ENCODE measurements at places on chromosomes 16 and 17.

GRCh38 chr17:45261577-45262515 lies at the start of gene SPATA32:
Gene SPATA32, minus strand, starts transcription at chr17:45262094. Its CDS starts 78 bp downstream, at chr17:45262016.
- peak; percentile 51 for DNase-seq

DNA sequence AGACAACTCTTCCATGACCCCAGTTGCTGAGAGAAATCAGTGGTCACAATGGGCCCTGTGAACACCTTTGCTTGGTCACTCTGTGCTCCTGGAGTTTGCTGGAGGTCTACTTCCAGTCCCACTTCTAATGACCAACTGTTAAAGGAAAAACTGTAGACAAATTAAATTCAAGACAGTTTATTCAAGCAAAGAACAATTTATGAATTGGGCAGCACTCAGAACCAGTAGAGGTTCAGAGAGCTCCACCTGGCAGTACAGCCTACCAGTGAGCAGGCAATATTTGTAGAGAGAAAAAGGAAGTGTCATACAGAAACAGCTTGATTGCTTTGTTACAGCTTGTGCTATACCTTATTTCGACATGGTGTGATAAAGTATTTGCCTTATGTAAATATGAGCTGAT lies 116.5 kb downstream of the HS3ST3B1 start:
- no peak for DNase-seq

DNA sequence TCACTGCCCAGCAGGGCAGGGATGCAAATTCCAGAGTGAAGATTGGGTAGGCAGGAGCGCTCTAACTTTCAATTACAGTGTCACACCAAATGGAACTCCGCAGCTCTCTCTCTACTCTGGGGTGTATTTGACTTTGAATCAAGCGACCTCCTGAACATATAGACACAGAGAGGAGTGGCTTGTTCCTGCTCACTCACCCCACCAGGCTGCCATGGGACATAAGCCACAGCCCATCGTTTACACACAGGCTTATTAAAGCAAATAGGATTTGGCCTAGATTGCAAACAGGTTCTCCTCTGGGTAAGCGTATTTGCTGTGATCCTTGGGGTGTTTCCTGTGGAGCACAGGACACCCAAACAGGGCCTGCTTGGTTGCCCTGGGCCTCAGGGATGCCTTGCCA lies 281.6 kb upstream of the CCL2 start:
- DNase-seq: no peak

DNA sequence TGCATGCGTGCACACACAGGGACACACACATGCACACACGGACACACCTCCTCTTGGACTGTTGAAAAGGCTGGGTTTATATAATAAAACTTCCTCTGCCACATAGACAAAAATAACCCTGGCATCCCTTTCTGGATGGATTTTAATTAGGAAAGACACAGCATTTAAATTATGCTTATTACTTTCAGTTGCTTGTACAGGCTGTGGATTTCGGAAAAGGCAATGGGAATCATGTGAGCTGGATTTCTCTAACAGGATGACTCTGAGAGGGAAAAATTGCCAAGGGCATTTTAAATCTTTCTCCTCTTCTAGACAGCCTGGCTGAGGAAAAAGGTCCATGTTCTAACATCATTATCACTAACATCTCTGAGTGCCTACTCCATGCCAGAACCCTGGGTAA lies 75.9 kb downstream of the HLF start:
- no peak for DNase-seq

- DNase-seq: peak; percentile 54
Measured at GRCh38 chr17:42720996-42721583, 23.8 kb downstream of the EZH1 start.

DNA sequence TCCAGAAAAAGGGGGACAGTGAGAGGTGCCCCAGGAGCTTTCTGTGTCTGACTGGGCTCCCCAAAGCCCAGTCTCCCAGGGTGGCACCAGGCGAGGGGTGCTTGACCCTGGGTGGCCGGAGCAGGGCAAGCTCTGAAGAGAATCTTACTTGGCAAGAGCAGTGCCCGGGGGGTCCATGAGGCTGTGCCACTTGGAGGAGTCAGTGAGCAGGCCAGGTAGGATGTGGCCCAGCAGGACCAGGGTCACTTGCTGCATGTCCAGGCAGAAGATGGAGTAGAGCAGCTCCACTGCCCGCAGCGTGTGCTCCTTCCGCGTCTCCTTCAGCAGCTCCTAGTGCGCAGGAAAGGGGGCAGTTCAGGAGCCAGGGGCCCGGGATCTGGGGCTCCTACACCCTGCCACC lies 7.3 kb downstream of the CSF3 start:
- no peak for DNase-seq

- no peak for DNase-seq
Measured at GRCh38 chr16:11632455-11632939, 35.8 kb upstream of the SNN start.

- peak; percentile 35 for DNase-seq
Measured at GRCh38 chr17:40909755-40910154, 24.7 kb upstream of the KRT20 start.

GRCh38 chr17:43787728-43788127 lies 7.5 kb downstream of the CFAP97D1 start:
- no peak for DNase-seq

DNA sequence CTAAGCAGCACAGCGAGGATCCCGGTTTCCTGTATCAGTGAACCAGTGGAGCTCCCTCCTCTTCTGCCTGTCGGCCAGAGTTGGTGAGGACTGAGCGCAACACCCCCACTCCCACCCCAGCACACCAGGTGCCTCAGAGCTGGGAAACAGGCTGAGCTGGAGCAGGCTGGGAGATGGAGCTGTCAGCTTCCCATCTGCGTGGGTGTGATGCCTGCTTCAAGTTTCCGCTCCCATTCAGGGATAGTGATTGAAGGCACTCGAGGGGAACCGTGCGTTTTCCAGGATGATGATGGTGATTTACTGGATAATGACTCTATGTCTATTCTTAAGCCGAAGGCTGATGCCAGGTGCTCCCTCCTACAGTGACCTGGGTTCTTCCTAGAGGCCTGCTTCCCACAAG lies 144.5 kb downstream of the TMEM132E start:
- DNase-seq: no peak

GRCh38 chr17:42131981-42132432 lies 9.4 kb downstream of the HSPB9 start:
- DNase-seq: no peak

DNA sequence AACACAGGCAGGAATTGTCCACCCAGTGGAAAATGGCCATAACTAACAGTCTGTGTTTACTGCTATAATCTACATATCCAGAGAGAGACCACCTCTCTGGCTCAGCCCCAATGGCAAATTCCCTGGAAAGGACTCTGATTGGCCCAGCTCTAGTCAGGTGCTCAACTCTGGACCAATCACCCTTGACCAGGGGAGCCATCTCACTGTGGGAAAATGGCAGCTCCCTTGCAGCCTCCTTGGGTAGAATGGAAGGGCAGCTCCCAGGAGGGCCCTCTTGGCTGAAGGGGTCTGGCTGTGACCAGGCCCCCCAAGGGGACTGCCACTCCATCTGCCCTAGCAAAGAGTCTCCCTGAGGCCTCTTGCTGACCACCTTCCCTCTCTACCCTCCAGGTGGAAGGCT lies 3.1 kb downstream of the ALOX15B start:
- no peak for DNase-seq

- peak; percentile 45 for DNase-seq
Measured at GRCh38 chr17:63841350-63842172, 924 bp downstream of the SMARCD2 start.

GRCh38 chr17:7403043-7403726 lies 712 bp downstream of the TMEM256 start:
- DNase-seq: no peak

- no peak for DNase-seq
Measured at GRCh38 chr17:27904114-27904513, 10.9 kb upstream of the LYRM9 start.

- no peak for DNase-seq
Measured at GRCh38 chr17:74947041-74947754, 11.5 kb downstream of the OTOP3 start.

DNA sequence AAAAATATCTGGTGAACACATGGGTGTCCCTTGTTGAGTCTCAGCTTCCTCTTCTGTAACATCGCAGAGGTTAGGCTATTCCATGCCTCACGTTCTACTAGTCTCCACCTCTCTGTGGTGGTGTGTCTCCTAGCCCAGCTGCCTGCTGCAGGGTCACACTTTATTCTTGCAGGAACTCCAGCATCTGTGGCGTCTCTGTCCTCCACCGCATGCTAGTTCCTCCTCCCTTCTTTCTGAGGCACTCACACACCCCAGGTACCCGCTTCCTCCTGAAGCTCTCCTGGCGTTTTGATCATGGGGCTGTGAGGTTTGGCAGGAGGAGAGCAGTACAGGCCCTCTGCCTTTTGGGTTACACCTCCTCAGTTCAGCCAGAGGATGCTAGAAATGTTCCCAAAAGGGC lies 9.9 kb upstream of the TEX2 start:
- no peak for DNase-seq

DNA sequence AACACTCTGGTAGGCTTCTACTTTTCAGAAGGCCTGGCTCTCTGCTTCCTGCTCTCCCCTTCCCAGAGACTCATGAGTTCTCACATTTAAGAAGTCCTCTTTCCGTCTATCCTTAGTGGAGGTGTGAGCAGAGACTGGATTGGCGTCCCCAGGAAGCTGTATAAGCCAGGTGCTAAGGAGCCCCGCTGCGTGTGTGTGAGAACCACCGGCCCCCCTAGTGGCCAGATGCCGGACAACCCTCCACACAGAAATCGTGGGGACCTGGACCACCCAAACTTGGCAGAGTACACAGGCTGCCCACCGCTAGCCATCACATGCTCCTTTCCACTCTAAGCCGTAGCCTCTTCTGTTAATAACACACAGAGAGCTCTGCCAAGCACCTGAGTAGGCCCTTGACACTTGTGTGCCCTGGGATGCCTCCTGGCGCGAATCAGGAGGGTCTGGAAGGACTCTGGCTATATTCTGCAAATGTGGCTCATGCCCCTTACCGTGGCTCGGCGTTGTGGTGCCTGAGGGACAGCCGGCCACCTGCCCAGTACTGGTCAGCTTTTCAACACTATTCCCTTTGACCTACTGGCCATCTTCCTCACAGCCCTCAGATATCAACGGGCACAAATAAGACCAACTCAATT lies 13.9 kb downstream of the CYB5D2 start:
- no peak for DNase-seq

DNA sequence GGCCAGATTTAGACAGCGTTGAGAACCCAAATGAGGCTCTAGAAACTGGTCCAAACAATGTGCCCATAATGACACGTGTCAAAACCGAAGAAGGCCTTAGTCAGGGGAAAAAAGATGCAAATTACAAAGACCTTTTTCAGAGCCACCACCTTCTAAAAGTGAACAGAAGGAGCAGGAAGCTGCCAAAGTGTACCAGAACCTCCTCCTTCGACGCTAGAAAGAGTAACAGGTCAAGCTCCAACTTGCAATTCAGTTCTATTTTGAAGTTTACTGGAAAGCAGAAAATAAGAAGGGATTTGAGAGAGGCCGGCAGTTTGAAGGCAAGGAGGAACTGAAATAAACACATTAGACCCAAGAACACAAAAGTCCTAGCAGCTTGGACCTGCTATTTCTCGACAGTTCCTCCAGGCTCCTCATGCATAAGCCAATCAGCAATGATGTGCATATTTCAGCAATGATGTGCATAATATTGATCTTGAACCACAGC lies 61.8 kb downstream of the XYLT1 start:
- DNase-seq: no peak

DNA sequence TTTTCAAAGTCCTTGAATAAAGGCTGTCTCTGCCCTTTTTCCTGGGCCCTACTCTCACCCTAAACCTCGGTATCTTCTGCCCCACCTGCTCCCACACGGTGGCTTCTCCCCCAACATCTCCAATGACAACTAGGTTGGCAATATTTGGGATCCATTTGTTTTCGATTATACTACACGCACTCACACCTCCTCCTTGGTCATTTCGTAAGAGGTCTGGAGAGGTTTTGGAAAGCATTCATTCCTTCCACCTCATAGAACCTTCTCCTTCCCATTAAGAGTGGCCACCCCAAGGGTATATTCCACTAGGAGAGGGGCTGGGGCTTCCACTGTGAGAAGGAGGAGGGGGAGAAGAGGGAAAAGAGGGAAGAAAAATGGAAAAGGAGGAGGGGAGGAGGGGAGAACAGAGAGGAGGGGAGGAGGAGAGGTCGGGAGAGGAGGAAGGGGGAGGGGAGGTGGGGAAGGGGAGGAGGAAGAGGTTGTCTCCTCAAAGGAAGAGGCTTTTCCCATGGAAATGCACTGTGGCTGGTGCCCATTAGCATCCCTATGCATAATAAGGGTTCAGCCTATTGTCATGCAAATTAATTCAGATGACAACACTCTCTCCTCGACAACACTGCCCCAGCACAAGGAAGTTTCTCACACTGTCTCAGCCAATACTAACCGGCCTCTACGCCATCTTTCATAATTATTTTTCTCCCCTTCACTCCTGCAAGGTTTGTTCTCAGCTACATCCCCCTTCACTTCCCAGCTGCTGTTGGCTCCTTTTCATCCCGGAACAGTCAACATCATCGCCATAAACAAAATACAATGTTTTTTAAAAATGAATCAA lies 30.0 kb downstream of the SOX9 start:
- no peak for DNase-seq
